ENCODE measurements at places on chromosomes 4 and X. TPM values are rescaled to one million over a fixed set of nuclear protein-coding genes. Genes with fewer than 3 reads are reported as not detected.

FGB gene
- not detected for total RNA-seq

PYURF gene
- total RNA-seq = 131 TPM

RNF150 gene
- 0.75 TPM for total RNA-seq

DNA sequence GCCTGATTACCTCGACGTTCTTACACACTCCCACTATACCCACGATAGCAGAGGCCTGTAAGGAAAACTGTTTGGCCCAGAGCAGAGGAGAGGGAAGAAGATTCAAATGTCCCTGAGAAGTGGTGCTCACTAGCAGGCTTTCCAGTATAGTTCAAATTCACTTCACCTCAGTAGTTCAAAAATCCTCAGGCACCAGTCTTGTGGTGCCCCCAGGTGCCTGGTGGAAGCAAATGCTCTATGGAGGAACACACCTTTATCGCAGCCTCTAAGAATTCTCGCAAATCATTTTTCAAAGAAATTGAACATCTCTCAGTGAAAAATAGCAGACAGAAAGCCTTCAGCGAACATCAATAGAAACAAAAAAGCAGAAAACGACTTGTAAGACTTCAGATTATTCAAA lies 12.2 kb upstream of the MTMR1 start:
- peak; percentile 7 for DNase-seq

CC2D2A gene
- total RNA-seq = 8.4 TPM

DNA sequence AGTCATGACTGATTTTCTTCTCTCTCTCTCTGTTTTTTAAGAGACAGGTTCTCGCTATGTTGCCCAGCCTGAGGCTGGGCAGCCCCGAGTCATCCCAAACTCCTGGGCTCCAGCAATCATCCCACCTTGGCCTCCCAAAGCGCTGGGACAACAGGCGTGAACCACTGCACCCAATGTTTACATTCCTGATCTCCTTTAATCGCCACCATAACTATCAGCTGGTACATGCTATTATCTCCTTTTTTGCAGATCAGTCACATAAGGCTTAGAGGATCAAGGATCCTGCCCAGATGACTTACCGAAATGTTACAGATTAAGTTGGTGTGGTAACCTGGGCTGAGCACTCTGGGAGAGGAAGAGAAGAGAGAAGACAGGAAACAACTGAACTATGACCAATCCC lies 1.5 kb upstream of the USP46 start:
- no peak for DNase-seq

SCFD2 gene
- 19.0 TPM for total RNA-seq

CNGA2 gene
- not detected for total RNA-seq

DNA sequence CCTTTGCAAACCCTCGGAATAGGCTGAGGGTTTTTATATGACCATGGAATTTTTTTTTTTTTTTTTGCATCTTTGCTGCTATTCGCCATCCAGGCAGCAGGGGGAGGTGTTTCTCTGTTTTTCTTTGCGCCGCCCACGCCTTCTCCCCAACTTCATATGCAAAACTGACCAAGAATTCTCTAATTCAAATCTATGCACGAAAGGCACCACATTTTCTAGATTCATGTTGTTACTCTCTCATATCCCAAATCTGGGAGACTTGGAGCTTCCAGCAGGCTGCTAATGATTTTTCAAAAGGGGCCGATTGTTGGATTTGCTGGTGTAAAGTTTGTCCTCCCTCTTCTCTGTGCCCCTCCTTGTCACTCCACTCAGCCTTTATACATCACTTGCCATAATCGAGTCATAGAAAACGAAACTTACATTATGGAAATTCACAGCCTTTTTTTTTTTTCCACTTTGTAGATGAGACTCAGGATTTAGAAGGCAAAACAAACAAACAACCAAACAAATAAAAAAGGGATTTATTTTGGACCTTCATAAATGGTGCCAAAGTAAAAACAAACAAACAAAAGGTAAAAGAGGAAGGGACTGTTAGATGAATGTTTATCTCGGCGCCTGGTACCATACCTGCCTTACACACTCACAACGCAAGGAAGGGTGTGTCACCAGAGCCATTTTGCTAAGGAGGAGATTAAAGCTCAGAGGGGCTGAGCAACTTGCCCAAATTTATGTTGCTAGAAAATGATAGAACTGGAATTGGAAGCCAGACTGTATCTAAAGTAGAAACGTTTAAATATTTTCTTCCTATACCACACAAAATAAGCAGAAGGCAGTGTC lies 29.3 kb upstream of the BOD1L1 start:
- peak; percentile 83 for DNase-seq

ZNF157 gene
- total RNA-seq = not detected

DNA sequence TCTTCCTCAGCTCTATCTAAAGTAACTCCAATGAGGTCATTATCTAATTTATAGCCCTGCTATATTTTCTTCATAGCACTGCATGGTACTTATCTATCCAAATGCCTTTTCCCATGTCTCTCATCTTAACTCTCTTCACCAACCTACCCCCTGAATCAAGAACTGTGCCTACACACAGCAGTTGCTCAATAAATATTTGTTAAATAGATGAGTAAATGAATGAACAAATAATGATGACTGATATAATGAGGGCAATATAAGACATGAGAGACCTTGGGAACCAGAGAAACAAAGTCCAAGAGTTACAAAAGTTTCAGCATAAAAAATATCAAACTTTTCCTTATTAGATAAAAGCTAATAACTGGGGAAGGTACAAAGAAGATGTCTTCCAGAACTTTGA lies 19.6 kb downstream of the CAMK2D start:
- DNase-seq = no peak

PRSS48 gene
- not detected for total RNA-seq

GRCh38 chr4:184298254-184298653 lies 80.6 kb upstream of the ENPP6 start:
- no peak for DNase-seq

SSX1 gene
- 0.51 TPM for total RNA-seq

SOD3 gene
- total RNA-seq = 112 TPM

CPEB2 gene
- 5.3 TPM for total RNA-seq

PDZD4 gene
- total RNA-seq = 4.3 TPM

GRCh38 chr4:185134307-185134869 lies 8.7 kb upstream of the SLC25A4 start:
- peak; percentile 38 for DNase-seq

NXF3 gene
- total RNA-seq = not detected

DNA sequence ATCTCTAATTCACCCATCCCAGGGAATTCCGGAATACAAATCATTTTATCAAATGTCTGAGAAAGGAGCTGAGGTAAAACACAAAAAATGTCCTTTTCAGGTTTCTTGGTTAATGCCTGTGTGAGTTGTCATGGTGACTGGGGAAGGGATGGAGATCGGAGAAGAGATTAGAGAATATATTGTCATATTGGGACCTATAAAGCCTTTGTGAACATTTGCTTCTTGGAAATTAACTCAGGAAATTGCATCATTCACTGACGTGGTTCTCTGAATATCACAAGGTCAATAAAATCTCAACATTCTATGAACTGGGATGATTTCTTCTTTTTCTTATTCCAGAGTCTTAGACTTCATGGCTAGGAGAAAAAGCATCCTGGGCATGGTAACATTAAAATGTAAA lies 174.8 kb upstream of the GLRA2 start:
- no peak for DNase-seq

GRCh38 chrX:108312957-108313356 lies 125.3 kb downstream of the COL4A6 start:
- DNase-seq = peak; percentile 23

DNA sequence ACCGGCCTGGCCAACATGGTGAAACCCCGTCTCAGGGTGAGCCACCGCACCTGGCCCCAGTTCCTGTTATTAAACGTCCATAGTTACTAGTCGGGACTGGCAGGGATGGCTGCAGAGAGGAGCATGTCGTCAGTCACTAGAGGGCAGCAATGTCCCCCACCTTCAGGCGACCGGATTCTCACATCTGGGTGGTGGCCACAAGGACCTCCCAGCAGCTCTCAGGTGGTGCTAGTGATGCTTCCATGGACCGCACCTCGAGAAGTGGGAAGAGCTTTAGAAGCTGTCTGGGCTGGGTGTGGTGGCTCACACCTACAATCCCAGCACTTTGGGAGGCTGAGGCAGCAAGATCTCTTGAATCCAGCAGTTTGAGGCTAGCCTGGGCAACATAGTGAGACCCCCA lies 13.3 kb upstream of the IL3RA start:
- DNase-seq = peak; percentile 25

GRCh38 chr4:122218762-122219161 lies 66.6 kb downstream of the BLTP1 start:
- DNase-seq = no peak

NXF2B gene
- total RNA-seq = not detected

DNA sequence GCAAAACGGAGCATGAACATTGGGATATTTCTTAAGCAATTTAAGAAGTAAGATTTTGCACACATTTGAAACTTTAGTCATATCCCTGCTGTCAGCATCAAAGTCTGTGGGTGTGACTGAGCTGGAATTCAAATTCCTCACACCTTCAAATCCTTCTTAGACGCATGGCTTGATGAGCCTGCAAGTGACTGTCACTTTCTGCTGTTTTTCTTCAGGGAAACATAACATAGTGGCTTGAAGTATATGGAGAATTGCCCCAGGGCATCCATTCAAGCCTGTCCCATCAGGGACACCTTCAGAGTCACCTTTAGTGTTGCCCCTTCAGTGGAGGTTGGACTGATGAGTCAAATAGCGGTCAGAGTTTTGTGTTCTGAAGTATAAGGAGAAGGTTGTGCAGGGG lies 17.4 kb downstream of the FHDC1 start:
- DNase-seq = peak; percentile 53

DNA sequence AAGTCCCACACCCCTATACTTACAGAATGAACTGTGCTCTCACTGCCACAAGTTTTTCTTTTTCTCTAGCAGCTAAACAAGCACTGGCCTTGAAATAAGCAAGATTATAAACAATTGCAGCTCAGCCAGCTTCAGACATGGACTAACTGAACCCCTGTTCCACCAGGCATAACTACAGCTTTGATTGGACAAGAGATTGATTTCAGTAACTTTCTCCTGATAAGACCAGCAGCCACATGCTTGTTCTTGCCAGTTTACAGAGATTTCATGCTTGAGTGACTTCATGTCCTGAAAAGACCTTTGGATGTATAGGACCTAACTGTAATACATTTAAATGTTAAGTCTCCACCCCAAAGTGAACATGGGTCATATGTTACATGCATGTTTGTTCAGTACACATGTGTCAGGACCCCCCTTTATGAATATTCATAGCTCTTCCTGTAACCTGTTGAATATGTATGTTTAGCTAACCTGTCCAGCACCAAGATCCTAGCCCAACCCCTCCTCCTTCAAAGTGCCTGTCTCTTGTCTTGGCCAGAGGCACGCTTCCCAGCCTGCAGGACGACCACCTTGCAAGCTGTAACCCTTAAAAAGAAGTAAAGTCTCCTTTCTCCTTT lies 27.9 kb downstream of the ZNF275 start:
- no peak for DNase-seq

DNA sequence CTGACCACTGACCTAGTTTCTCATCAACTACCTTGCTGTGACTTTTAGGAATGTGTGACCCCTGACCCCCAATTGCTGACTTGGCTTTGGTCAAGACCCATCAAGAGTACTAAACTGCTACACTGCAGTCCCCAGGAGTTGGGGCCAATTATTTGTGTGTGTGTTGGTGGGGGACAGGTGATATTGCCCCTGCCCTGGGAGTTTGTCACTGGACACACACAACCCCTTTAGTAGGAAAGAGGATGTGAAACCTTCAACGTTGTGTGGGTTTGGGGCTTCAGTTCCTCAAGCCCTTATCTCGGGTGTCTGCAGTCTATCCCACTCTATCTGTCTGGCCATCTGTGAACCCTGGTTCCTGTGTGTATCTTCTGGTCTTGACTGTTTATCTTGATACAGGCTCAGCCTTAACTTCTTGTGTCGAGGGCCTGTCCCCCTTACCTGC lies 6.5 kb downstream of the SASH3 start:
- DNase-seq = no peak

DNA sequence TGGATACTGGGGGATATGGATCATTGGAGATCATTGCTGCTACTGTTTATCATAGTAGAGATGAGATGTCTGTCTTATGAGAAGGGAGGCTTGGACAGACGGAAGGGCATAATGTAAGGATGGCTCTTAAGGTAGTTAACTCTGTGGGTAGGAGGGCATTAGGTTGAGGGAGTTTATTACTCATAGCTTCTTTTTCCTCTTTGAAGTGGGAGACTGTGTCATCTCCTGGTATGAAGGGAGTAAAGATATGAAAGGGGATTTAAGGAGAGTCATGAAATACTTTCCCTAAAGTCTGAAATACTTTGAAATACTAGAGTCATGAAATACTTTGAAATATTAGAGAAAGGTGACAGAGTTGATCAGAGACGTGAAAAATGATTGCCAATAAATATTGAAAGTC lies 255.5 kb upstream of the PITX2 start:
- DNase-seq = no peak

- DNase-seq = no peak
Measured at GRCh38 chr4:40916880-40917279, 167.1 kb downstream of the NSUN7 start.
